ENCODE measurements at places on chromosomes 6 and 20.
A peak's percentile ranks its signal among the peaks of the same experiment; 100 is the strongest.

GRCh38 chr20:52867305-52867704 is 104.9 kb upstream of the TSHZ2 start:
- no peak for DNase-seq

DNA sequence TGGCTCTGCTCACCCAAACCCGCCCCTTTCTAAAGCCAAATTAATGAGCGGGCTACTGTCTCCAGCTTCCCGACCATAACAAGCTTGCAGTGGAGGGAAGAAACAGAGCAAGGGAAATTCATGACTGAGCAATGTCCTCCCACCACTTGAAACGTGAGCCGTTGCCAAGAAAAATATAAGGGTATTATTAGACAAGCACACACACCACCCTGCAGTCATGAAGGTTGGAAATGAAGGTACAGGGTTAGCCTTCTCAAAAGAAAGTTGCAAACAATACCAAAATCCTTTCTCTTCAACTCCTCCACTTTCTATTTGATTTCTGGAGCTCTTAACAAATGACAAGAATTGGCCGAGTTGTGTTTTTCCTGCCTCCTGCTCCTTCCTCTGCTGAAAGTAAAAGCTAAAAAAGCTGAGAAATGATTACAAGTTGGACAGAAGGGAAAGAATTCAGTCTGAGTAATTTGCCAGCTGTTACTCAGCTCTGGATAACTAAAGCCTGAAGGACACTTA is 151.1 kb upstream of the B3GAT2 start:
- DNase-seq, result no peak

DNA sequence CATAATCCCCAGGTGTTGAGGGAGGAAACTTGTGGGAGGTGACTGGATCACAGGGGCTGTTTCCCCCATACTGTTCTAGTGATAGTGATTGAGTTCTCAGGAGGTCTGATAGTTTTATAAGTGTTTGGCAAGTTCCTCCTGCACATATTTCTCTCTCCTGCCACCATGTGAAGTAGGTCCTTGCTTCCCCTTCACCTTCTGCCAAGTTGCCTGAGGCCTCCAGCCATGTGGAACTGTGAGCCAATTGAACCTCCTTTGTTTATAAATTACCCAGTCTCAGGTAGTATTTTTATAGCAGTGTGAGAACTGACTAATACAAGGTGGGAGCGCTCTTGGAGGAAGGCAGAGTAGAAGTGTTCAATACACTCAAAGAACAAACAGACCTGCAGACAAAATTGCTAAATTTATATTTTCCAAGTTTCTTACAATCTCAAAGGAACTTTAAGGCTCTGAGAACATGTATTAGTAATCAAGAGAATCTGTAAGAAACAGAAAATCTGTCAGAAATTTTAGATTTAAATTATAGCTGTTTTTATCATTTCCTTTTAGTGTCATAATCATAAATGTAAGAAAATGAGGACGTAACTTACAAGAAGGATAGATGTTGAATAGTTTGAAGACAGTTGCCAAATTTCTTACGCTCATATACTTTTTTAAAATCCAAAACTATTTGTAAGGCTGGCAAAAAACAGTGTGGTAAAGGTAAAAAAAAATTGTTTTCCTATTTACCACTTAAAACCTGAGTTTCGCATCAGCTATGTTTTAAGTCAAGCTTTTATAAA is 77.7 kb downstream of the ASCC3 start:
- DNase-seq, result no peak

DNA sequence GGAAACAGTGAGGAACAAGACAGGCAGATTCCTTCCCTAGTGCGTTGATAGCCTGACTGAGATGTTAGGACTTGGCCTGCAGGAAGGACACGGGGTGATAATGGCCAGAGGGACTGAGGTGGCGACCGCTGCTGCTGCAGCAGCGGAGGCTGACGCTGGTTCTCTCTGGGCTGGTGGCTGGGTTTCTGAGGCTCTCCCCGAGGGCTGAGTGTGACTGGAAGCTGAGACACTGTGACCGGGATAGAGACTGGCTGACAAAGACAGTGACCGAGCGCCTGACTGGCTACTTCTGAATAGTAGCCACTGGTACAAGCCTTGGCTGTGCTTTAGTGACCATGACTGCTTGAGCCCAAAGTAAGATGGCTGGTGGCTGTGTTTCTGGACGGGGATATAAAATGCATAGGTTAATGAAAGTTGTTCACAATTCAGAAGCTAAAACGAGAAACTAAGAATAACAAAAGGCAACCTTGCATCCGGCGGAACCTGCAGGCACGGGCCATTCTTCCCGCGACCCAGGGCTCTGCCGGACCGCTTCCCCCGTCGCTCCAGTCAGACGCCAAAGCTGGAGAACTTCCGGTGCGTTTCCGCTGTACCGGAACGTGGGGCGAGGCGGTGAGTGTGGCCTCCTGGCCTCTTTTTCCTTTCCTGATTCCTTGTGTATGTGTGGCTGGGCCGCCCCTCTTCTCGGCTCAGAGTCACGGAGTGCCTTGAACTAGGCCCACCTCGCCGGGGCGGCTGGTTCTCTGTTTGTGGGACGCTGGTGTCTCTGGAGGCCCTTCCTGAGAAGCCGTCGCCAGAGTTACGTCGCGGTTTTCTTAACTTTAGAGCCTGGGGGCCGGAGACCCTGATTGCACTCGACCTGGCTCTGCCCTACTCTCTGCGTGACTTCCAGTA is at the start of gene AAR2:
AAR2 (plus strand) TSS at position 587 of the 894 bp plus-strand sequence. CDS start 3,391 bp downstream, outside the sequence.
- peak; percentile 23 for DNase-seq

DNA sequence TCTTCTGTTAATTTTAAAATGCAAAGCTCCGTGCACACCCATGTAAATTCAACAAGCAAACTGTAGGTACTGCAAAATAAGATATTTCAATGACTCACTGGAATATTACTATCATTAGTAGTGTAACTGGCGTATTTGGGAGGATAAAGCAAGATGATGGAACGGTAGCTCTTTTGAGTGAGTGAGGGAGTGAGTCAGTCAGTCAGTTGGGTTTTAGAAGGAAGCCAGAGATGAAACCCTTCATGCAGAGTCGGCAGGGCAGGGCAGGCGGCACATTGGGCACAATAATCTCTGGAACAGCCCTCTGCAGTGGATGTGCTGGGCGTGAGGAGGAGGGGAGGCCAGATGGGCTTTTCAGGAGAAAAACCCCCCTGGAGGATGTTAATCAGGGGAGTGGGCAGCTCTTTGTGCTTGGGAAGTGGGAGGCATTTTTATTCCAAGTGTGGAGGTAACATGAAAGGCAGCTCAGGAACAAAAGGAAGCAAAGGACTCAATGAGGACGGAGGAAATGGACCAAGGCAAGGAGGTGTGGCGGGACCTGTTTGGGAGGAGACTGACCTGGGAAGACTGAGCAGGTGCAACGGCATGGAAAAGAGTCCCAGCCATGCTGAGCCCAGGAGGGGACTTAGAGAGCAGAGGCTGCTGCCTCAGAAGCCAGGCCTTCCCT is 171.2 kb downstream of the ZDHHC14 start:
- no peak for DNase-seq
